ENCODE measurements at places on chromosomes 12 and 14. TPM values are rescaled to one million over a fixed set of nuclear protein-coding genes. Genes with fewer than 3 reads are reported as not detected.

DNA sequence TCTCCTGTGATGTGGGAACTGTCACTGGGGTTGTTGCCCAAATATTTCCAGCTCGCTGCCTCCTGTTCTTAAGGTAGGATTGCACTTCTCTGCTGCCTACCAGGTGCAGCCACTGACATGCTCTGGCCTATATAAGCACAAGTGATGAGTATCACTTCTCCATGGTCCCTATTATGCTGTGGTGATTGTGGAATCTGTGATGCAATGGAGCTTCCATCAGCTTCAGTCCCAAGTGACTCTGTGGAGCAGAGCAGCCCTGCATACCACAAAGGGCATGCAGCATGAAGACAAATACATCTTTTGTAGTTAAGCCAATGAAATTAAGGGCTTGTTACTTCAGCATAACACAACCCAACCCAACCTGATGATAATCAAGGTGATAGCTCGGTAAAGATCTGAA lies 43.5 kb downstream of the CKAP4 start:
- no peak for DNase-seq

DNA sequence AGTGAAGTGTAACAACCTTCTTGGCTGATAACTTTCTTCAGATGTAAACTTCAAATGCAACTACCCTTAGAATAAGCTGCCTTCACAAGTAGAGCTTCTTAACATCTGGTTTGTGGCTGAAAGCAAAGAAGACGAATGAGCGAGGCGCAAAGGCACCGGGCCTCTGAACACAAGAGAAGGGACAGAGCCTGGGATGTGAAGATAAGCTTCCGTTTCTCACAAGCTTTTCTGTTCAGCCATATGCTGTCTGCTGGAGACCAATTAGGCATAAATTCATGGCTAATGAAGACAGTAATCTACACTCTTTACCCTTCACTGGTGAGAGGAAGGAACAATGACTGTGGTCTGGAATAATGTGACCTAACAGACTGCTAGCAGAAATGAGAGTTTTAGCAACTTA lies 195.2 kb downstream of the ATXN7L3B start:
- no peak for DNase-seq

GRCh38 chr12:96989916-96990315 lies 82.9 kb downstream of the NEDD1 start:
- no peak for DNase-seq

Gene MUCL1
- not detected for total RNA-seq

- DNase-seq: no peak
These were observed 11.7 kb downstream of the TUBA1C start for GRCh38 chr12:49276304-49277290.

DNA sequence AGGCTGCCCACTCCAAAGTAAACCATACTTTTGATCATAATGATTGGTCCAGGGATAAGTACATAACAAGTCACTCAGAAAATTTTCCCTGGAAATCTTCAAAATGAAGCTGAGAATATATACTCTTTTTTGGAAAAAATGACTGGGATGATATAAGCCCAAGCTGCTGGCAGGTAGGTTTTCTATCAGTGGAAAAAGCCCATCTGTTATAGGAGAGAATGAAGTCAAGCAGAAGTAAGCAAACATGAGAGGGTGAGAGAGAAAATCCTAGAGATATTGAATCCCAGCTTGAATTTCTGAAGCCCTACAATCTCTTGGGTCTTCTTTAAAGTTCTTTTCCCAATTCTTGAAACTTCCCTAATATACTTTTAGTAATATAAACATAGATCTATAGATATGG lies 37.3 kb upstream of the ZDHHC17 start:
- no peak for DNase-seq

Gene LGMN
- total RNA-seq: 76.5 TPM

- no peak for DNase-seq
These were observed 207.0 kb downstream of the RBM19 start for GRCh38 chr12:113759135-113759534.

- no peak for DNase-seq
These were observed 21.9 kb downstream of the BHLHE41 start for GRCh38 chr12:26102953-26103352.

Gene MYF6
- total RNA-seq: 8.6 TPM

DNA sequence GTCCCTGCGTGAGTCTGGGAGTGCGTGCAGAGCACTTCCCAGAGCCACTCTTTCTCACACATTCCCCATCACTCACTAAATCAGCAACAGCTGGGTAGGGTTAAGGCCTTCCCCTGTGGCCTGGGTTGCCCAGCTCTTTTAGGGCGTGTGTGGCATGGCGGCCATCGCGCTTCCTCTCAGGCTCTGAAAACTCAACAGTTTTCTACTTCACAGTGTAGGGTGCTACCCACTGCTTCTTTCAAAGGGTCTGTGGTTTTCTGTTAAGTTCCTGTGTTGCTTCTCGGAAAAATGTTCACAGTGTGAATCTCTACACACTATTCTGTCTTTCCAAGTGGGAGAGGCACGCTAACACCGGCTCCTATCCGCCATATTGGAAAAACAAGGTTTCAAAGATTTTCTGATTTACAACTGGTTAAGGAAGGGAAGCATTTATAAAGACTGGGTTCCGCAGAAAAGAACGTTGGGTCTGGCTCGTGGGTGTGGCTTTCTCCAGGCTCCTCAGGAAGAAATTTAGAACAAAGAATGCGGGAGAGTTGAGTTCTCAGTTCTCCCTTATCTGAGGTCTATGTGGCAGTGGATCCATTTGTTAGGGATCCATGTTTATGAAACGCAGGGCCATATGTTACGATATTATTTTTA lies 34.9 kb upstream of the AEBP2 start:
- no peak for DNase-seq

GRCh38 chr12:100211698-100212097 lies 11.1 kb downstream of the ACTR6 start:
- DNase-seq: no peak

DNA sequence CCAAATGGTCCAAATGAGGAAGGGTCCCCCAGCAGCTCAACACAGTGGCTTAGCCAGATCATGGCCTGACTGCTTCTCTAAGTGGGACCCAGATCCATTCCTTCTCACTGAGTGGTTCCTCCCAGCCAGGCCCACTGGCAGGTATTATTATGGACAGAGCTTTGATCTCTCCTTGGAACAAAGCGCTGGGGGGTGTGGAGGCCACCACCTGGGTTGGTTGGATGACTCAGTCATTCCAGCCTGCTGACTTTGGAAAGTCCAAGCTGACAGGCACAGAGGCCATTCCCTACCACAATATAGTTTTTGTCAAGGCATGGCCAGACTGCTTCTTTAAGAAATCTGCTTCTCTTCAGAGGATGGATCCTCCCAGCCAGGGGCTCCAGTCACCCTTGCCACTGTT lies 341.1 kb downstream of the BTG1 start:
- no peak for DNase-seq

Gene MYO1H
- total RNA-seq: not detected

DNA sequence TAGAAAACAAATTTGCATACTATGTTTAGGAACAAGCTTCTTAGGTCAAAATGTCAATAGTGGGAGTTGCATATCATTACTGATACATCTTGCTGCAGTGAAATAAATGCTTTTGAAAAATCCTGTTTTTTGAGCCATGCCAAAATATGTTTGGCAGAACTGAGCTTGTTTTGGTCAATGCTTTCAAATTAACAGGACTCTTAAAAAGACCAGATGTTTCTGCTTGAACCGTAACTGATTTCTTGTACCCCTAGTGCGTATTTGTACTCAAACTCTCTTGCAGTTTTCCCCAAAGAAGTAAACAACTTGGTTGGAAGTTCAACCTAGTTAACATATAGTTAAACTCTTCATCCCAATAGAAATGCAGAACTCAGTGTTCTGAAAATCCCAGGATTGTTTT lies 3.4 kb downstream of the TRHDE start:
- DNase-seq: no peak

- no peak for DNase-seq
These were observed 161.6 kb upstream of the PWP1 start for GRCh38 chr12:107523775-107524535.

DNA sequence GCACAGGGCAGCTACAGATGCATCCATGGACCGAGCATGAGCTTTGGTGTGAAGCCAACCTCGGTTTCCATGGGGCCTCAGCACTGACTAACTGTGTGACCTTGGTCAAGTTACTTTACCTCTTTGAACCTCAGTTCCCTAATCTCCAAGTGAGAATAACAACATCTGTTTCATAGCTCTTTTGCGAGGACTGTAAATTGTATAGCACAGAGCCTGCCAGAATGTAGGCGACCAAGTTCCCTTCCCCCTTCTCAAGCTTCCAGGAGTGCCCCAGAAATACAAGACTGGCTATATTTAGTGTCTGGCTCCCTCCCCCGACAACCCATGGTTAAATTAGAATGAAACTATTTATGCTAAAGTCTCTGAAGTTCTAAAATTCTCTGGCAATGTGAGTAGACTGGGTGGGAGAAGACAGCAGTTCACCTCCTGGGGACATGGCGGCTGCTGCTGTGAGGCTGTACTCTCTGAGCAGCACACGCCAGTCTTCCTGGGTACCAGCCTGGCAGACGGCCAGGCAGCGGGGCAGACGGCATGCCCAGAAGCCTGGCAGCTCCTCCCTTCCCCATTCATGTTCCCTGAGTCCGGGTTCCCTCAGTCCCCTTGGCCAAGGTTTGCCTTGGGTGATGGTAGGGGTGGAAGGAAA lies 22.0 kb upstream of the TMED10 start:
- DNase-seq: no peak

Gene PIK3C2G
- 1.2 TPM for total RNA-seq

Gene NKX2-1
- total RNA-seq: not detected

- no peak for DNase-seq
These were observed 444.8 kb upstream of the RGS6 start for GRCh38 chr14:71487449-71487848.

DNA sequence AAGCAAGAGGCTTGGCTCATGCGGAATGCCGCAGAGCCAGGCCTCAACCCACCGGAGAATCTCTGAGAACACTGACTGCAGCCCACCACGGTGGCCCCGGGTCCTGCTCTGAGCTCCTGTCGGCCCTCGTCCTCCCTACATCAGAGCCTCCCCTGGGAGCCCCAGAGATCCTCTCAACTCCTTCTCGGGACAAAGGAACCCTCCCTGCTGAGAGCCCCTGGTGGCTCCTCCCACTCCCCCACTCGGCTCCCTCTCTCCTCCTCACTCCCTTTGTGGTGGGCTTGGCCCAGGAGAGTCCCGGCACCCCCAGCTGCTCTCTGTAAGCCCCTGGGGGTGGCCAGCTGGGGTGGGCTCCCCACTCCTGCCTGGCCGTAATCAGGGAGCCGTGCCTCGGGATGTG lies 11.1 kb upstream of the INF2 start:
- no peak for DNase-seq

Gene FOXA1
- total RNA-seq: 14.1 TPM

- no peak for DNase-seq
These were observed 16.9 kb upstream of the BEGAIN start for GRCh38 chr14:100604121-100604501.

- no peak for DNase-seq
These were observed 5.8 kb downstream of the TESC start for GRCh38 chr12:117093431-117093830.

GRCh38 chr12:34405286-34406227 lies 383.3 kb downstream of the ALG10 start:
- no peak for DNase-seq

DNA sequence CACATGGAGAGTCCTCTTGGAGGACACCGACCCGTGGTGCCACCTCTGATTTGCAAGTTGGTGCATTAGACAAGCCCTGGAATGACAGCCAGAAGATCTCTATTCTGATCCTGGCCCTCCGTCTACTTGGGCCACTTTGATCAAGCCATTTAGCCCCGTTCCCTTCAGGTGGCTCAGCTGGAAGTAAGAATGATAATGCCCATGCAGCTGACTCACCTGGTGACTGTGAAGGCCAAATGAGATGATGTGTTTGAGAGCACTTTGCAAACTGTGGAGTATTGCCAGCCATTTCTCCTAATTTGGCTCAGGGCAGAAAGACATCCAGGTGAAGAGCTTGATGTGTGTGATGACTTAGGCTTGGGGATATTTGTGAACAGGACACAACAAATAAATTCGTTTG lies 165.9 kb downstream of the ETV6 start:
- DNase-seq: no peak

Gene CCDC38
- not detected for total RNA-seq

- DNase-seq: no peak
These were observed 42.6 kb downstream of the NELL2 start for GRCh38 chr12:44833561-44833960.

DNA sequence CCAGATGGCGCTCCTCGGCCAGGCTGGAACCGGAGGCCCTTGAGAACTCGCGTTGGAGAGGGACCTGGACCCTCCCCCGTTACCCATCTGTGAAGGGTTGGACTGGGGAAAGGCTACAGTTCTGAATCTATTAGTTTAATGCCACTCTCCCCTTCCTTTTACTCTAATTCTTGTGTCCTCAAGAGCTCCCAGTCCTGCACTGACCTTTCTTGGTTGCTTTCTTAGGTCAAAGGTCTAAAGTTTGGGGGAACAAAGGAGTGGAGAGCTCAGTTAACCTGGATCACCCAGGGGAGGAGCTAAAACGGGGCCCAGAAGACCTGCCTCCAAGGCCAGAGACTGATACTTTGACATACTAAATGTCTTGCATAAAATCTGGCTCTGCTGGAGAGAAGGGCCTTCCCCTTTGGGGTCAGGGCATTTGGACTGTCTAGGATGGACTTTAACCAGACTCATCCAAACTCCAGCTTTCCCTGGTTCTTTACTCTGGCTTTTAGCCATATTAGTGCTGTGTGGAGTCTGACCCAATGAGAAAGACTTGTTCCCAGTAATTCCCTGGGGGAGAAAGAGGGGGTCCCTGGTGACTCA lies 923 bp upstream of the MLF2 start:
- DNase-seq: no peak

DNA sequence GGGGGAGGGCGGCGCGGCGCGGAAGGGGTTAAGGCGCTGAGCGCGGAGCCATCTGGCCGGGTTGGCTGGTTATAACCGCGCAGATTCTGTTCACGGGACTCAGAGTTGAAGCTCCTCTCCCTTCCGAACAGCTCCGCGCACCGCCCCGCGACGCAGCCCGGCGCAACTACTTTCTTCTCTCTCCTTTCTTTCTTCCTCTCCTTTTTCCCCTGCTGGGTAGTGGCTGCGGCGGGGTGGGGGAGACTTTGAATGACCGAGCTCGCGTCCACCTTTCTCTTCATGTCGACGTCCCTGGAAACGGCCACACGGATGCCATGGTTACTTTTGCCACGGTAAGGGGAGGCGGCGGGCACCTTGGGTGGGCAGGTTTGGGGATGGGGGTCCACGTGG lies at the start of gene NTF3:
Gene NTF3 (plus strand): TSS at position 98 of the 390 bp plus-strand sequence. CDS start 217 bp downstream, at position 315.
- no peak for DNase-seq

GRCh38 chr14:90615517-90616060 lies 200.6 kb downstream of the TTC7B start:
- DNase-seq: no peak

Measured in urinary bladder (tissue), 4 donors.